ENCODE measurements at places on chromosomes 12 and 14.

- DNase-seq: no peak
Observed at GRCh38 chr14:69584389-69584788, 9.7 kb upstream of the CCDC177 start.

GRCh38 chr12:49170924-49171323 lies 18.0 kb downstream of the TUBA1A start:
- DNase-seq: no peak

DNA sequence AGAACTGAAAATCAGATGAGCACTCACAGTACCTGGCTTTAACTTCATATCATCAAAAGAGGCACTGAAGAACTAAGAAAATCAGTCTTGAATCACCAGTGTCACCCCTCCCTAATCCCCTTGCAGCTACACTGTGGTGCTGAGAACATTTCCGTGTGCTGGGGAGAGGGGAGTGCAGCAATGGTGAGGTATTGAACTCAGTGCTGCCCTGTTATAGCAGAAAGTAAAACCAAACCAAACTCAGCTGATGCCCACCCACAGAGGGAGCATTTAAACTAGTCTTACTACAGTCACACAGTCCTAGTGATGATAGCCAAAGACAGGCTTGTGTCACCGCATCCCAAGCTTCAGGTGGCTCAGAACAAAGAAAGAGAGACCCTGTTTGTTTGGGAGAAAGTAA lies 122.1 kb downstream of the CPNE8 start:
- DNase-seq: no peak

DNA sequence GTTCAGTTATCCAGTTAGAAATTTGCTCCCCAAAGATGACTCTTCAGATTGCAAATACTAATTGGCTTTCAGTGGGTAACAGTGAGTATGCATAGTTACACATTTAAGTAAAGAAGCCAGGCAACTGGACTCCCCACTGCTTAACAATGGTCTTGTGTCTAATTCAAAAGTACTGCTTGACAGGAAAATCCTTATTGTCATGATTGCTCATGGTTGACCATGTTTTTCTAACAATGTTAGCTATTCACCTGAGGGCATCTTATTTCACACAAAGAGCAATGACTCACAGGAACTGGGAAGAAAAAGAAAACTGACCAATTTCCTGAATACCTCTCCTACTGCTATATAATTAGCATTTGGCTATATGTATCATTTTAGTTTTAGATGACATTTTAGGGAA lies 33.7 kb upstream of the ALG10B start:
- no peak for DNase-seq

- peak; percentile 10 for DNase-seq
Observed at GRCh38 chr14:75434138-75434889, 6.5 kb downstream of the JDP2 start.

DNA sequence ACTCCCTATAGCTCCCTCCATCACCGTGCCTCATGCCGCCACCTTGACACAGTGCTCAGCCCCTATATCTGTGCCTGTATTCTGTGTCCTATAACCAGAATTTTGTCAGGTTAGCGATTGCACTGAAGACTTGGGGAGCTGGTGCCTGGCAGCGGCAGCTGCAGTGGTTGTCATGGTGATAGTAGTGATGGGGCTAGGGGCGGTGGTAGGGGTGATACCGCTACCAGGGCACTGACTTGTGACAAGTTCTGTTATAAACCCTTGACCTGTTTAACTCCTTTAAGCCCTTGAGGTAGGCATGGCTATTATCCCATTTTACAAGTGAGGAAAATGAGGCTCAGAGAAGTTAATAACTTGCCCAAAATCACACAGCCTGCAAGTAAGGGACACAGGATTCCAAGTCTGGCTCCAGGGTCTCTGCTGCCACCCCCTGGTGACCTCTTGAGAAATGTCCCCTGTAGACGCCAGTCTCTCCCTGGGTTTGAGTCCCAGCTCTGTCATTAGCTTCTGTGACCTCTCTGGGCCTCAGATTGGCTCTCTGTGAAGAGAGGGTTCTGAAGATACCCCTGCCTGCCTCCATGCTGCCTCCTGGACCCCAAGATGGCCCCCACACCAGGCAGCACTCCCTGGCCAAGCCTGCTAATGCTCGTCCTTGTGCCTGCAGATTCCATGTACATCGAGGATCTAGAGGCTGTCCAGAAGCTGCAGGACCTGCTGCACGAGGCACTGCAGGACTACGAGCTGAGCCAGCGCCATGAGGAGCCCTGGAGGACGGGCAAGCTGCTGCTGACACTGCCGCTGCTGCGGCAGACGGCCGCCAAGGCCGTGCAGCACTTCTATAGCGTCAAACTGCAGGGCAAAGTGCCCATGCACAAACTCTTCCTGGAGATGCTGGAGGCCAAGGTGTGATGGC lies 121.9 kb downstream of the ESRRB start:
- DNase-seq: no peak

DNA sequence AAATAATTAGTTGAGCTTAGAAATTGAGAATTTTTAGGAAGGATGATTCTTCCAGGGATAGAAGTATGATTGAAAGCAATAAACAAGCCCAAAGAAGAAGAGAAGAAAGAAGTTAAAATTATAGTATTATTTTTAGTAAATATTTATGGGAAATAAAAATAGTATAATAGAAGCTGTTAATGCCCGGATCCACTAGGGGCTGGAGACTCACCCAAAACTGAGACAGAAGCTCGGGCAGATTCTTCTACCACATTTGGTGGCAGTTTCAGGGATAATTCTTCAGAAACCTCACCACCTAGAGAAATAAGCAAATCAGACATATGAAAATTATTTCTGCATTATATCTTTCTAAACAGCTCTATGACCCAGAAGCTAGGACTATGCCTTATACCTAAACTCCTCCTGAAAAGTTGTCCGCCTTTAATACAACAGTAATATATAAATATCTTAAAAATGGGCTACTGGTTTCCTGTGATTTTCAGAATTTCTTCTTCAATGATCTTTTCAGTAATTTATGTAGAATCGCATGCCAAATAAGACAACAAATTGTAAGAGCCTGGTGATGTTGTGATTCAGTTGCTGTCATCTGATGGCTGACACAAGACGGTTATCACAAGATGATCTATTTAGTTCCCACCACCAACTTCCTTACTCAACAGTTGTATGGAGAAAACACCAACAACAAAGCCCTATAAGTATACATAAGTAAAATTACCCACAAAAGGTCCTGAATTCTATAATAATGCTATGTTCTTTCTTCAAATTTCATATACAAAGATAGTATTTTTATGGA lies 35.6 kb downstream of the A2M start:
- DNase-seq: no peak

GRCh38 chr14:61570549-61571290 lies 124.6 kb upstream of the HIF1A start:
- no peak for DNase-seq

DNA sequence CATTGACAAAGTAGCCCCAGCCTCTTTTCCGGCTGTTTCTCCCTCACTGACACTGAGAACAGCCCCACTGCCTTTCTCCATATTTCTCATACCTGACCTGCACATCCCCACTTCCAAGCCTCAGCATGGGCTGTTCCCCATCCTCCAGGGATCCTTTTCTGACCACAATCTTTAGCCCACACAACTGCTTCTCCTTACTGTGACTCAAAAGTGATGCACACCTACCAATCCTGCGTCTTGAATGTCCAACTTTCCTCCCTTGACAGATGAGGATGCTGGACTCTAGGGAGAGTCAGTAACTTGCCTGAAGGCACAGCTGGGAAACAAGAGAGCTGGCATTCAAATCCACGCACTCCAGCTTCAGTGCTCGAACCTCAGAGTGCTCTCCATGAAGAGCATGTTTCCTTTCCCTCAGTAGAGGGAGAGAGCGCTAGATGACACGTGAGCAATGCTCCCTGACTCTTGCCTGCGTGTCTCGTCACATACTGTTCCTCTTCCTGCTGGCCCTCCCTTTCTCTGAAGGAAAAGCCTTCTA lies 75.6 kb downstream of the NTF3 start:
- DNase-seq: no peak

GRCh38 chr14:81066672-81067071 lies 111.3 kb downstream of the TSHR start:
- DNase-seq: peak; percentile 11

DNA sequence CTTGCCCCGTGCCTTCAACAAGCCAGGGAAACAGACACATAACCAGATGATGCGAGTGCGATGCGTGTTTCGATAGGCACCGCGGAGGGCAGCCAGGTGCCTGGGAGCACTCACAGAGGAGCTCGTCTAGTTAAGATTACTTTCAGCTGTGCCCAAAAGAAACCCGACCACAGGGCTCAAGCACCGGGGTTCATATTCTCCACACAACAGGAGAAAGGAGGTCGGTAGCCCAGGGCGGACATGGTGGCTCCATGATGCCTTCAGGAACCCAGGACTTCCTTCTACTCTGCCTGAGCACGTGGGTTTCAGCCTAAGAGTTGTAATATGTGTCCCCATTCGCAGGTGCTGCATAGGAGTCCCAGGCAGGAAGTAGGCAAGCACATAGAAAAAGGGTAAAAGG lies 53.7 kb upstream of the DDX11 start:
- DNase-seq: no peak

GRCh38 chr12:113103756-113104450 lies 31.7 kb downstream of the RASAL1 start:
- DNase-seq: no peak

DNA sequence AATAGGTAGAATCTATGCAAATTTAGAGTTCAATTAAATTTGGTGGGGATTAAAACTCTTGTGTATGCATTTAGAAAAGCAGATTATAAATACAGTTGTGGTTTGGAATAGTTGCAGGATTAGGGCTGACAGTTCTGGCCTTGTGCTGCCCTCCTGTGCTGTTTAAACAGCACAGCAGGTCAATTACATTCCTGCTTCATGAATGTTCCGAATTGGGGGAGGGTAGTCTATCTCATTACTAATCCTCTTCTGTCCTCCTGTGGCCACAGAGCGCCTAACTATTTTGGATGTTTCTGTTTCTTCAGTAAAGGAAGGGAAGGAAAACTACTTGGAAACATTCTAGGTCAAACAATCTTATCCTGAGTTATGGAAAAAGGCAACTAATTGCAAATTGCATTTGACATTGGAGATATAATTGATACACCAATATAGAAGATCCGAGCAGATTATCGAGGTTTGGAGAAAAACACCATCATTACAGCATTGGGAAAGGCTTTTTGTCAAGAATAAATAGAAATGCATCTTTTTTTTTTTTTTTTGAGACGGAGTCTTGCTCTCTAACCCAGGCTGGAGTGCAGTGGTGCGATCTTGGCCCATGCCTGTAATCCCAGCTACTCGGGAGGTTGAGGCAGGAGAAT lies 8.7 kb upstream of the GPR19 start:
- DNase-seq: peak; percentile 92

GRCh38 chr14:102316338-102316742 lies 3.2 kb upstream of the ZNF839 start:
- DNase-seq: peak; percentile 71

Data from fibroblast of skin of back (primary cell).